ENCODE measurements at places on chromosomes 7 and 10.

DNA sequence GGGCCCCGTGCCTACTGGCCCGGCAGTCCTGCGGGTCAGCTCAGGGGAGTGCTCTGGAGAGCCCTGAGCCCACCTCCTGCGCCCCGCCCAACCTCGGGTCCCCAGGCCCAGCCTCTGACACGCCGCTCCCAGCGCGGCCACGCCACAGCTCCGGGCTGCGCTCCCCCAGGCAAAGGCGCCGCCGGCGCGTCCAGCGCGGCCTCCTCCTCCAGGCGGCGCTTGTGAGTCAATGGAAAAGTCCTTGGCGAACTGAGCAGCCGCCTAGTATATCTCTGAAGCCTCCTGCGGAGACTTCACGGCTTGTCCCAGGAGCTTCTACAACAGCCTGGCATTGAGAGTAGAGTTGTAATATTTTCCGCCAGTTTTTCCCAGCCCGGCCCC lies 29.5 kb upstream of the BMS1 start:
- DNase-seq, result peak; percentile 39

- DNase-seq, result no peak
These were observed 3.7 kb downstream of the DDIT4 start for GRCh38 chr10:72277340-72277995.

DNA sequence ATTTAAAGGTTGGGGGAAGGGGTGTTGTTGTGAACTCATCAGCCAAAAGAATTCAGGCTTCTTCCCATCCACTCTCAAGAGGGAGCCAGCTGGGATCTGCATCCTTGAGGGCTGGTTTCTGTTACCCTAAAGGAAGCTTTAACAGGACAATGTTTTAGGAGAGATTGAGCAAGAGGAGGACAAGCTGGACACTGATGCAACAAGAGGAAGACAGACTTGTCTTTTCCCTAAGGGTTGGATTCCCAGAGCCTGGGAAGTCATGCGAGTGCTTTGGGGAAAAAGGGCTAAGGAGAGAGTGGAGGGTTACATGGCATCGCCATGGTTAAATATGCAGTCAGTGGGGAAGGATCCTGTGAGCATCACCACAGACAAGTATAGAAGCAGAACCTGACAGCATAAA lies 47.6 kb upstream of the PDE1C start:
- no peak for DNase-seq

GRCh38 chr7:129462420-129462819 lies 28.2 kb downstream of the STRIP2 start:
- no peak for DNase-seq

DNA sequence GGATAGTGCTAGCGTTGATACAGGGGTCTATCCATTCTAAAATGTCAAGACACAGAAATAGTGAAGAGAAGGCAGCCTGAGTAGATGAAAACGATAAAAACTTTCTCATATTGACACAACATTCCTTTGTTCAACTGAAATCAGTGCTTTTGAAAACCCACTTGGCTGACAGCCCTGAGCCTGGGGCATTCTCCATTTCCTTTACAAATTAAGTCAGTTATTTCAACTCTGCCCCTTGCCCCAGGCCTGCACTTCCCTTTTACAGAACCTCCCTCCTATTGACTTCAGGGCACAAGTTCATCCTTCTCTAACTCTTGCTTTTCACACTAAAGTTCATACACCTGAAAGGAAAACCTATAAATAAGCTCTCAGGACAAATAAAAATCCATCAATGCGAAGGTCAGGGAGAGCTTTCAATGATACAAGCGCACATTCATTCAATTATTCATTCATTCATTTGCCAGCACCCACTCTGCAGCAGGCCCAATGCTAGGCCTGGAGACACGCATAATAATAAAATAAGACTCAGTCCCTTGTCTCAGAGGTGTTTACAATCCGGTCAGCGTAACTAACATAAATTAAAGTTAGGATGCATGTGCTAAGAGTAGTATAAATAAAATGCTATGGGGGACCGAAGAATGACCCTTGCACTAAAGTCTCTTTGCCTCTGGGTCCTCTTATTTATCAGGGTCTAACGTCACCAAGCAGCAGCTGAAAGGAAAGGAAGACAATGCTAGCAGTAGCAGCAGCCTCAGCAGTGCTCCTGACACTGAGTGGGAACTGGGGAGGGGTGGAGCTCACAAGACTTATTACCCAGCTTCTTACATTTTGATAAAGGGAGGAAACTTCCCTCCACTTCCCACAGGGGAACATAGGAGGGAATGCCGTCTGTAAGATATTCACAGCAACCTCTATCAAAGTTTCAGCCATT lies 134.8 kb downstream of the PDE1C start:
- DNase-seq, result no peak

DNA sequence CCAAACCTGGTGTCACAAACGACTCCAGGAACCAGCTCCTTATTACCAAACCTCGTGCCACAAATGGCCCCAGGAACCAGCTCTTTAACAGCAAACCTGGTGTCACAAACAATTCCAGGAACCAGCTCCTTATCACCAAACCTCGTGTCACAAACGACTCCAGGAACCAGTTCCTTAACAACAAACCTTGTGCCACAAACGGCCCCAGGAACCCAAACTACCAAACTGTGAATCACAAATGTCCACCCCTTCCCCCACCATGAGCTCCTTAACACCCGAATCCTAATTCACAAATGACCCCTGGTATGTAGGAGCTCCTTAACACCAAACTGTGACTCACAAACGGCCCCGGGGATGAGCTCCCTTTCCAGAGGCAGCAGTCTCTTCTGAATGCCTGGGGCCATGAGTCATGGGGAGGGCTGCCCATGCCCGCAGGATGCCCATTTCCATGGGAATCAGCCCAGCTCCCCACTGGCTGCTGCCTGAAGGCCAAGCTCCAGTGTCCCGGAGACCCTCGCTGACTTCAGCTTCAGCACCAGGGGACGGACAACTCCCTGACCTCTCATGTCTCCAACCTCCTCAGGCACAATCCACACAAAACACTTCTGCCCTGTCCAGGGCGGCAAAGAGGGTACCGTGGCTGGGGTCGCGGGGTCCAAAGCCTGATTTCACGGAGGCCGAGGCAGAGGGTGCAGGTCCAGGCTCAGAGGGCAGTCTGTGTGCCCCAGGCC lies 213.1 kb downstream of the ELFN1 start:
- no peak for DNase-seq

- DNase-seq, result no peak
These were observed 339.9 kb downstream of the CCSER2 start for GRCh38 chr10:84668186-84668763.

DNA sequence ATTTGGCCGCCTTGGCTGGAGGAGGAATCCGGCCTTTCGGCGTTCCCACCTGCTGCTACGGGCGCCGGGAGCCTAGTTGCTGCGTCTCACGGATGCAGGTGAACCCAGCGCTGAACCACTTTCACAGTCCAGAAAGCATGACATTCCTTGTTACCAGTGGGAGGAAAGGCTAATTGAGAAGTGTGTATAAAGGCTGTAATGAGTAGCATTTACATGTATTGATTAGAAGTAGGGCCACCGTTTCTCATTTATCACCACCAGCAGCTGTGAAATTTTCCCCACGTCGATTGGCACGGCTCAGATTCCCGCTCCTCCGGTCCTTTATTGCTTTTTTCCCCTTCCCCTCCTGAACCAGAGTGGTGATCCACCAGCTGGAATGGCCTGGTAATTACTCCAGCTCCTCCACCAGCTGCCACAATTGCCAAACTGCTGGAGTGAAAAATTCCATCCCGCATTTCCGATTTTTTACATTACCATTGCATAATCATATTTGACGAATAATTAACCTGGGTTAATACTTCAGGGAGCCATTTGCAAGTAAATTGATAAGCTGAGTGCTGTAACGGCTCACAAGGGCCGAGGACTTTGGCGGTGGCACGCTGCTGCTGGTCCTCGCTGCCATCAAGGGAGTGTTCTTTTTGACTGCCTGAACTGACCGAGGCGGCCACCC lies 153.3 kb downstream of the POU6F2 start:
- DNase-seq, result no peak

DNA sequence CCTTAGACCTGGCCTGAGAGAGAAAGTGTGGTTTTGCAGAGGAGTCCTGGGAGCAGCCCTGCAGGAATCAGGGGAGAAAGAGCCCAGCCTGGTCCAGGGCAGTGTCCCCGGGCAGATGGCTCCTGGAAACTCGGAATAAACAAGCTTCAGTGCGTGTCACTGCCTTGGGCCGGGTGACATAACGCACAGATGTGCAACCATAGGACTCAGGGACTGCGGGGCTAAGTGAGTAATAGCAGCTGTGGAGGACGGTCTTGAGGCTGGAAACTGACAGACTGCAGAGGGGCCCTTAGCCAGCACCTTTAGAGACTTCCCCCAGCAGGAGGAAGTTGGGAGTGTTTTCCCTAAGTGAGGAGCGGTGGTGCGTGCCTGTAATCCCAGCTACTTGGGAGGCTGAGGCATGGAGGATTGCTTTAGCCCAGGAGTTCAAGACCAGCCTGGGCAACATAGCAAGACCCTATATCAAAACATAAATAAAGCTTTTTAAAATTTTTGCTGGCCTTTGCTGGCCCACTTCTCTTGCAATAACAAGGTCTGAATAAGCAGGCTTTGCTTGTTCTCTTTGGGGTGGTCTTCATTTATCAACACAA lies 5.3 kb upstream of the CLIP2 start:
- no peak for DNase-seq

- DNase-seq, result no peak
These were observed 23.6 kb upstream of the PDLIM1 start for GRCh38 chr10:95314192-95314918.

DNA sequence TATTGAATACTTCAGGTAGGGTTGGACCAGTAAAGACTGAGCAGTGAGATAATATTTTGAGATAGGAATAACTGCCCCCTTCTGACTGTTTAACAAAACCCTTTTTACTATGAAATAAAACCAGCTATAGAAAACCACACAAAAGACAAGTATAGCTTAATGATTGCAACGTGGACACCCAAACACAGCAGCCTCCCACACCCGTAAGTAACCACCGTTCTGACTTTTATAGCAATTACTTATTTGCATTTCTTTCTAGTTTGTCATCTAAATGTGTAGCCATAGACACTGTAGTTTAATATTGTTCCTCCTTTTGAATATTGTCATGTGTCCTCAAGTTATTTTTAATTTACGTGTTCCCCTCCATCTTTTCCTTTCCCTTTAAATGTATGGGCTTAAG lies 42.9 kb upstream of the SYPL1 start:
- DNase-seq, result no peak

GRCh38 chr10:3668966-3669330 lies 116.1 kb downstream of the KLF6 start:
- peak; percentile 64 for DNase-seq

DNA sequence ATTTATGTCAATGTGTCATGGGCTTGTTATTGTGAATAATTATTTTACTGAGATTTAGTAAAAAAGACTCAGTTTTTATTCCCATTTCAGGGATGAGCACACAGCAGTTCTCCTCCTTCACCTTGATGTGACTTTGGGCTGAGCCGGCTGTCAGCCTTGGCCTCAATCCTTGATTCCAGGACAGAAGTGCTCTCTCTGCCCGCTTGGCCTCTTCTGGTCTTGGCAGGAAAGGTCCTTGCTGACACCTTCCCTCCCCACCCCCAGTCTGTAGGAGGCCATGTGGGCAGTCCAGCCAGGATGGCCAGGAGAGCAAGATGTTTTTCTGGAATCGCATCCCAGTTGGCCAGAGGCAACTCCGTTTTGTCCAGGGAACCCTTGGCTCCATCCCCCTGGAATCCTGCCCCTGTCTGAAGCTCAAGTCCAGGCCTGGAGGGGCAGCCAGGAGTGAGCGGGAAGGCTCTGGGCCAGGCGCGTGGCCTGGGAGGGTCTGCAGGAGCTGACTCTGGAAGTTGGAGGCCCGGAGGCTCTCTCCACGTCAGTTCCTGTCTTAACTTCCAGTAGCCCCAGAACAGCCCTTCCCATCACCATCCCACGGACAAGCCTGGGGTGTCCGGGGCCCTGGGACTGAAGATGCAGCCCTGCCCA lies 100.9 kb downstream of the PDGFA start:
- no peak for DNase-seq

DNA sequence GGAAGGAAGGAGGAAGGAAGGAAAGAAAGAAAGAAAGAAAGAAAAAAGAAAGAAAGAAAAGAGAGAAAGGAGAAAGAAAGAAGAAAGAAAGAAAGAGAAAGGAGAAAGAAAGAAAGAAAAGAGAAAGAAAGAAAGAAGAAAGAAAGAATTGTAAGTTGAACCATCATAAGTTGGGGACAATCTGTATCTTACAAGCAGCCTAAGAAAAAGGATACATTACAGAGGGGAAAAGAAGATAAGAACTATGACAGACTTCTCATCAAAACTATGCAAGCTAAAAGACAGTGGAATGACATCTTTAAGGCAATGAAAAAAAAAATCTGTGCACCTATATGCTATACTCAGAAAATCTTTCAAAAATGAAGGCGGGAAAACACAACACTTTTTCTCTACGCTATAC lies 50.3 kb upstream of the SP4 start:
- no peak for DNase-seq

DNA sequence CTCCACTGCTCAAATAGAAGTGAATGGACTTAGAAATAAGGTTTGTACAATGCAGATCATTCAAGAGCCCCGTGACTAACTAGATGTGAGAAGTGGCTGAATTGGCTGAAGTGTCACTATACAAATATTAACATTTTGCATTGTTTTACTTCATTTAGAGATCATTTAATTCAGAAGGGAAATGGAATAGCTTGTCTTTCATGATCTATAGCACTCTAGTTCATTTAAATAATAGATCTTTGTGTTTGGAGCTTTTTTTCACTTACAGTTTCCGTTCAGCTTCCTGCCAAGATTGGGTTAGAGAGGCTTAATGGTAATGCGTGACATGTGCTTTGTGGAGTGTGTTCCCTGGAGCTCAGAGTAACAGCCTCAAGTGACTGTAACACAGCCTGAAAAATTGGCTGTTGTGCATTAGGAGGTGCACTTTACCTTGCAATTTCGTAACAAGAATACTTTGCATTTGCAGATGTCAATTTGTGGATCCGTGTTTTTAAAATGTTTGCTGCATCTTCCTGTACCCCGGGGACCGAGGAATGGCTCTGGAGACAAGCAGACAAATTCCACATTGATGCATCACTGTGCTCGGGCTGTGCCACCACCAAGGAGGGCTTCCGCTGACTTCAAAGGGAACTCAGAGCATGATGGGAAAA lies 170.3 kb downstream of the NRP1 start:
- DNase-seq, result no peak

DNA sequence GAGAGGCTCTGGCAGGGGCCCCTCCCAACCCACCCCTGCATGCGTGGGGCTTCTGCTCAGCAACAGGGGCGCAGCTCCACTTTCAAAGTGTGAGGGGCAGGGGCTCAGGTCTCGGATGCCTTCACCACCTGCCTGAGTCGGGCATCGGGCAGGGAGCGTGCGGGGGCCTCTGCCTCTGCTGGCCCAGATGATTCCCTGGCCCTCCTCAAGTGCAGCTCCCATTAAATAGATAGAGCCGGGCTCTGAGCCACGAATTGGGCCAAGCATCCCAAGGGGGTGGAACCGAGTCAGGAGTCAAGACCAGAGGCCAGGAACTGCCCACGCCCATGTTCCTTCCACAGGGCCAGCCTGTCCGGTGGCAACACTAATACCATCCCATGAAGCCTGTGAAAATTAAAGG lies 108.9 kb upstream of the FAM20C start:
- DNase-seq, result no peak

GRCh38 chr10:81309041-81309552 lies 565.9 kb upstream of the NRG3 start:
- DNase-seq, result no peak

GRCh38 chr7:153943457-153943856 lies 108.7 kb upstream of the DPP6 start:
- DNase-seq, result no peak

Data from CD4-positive, alpha-beta T cell treated with Interleukin-6 at 100 ng/mL for 8 hours (primary cell).